ENCODE measurements at places on chromosomes 16 and 17.

DNA sequence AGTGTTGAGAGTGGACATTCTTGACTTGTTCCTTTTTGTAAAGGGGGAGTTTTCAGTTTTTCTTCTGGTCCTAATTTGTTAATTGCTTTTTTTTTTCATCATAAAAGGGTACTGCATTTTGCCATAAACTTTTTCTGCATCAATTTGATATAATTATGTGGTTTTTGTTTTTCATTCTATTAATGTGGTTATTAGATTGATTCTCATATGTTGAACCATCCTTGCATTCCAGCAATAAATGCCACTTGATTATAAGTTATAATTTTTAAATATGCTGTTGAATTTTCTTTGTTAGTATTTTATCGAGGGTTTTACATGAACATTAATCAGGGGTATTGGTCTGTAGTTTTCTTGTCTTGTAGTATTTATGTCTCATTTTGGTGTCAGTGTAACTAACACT is 87.2 kb upstream of the SMIM36 start:
- no peak for DNase-seq

- DNase-seq = no peak
Measured at GRCh38 chr16:8686879-8687278, 12.5 kb downstream of the ABAT start.

- no peak for DNase-seq
Measured at GRCh38 chr16:12433691-12434390, 369.8 kb downstream of the CPPED1 start.

DNA sequence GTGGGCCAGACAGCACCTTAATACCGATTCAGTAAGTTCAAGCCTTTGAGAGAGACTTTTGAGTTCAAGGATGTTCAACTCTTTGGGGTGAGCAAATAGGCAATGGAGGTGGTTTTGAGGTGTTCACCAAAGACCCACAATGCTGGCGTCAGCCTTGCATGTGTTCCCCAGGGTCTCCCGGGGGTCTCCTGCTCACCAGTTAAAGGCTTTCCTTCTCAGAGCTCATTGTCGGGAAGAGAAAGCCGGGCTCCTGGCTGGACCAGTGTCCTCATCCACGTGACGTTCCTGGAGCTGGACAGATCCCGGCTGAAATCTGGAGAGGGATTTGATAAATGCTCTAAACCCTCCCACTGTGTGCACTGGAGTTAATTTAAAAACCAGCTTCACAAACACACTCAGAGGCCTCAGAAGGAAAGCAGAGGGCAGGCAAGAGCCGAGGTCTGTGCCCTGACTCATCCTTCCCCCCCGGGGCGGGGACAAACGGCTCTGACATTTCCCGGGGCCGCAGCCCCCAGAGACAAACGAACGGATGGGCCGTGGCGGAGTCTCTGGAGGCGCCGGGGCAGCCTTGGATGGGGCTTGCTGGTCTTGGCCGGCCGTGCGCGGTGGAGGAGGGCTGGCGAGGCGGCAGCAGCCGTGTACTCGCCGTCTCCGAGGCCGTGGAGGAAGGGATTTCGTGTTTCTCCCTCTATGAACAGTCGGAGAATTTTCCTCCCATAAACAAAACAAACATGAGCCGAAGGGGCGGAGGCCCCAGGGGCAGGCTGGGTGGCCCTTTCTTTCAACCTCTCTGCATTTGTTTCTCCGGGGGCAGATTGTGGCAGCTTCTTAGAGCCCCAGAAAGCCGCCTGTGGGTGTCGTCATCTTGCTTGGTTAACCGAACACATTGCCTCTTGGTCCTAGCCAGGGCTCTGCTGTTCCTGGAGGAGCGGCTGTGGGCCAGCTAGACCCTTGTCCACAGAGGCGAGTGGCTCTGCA is 94.2 kb downstream of the NTN1 start:
- DNase-seq = no peak

Measured in SIG-M5 (cell line).